ENCODE measurements at places on chromosomes 3 and 15. TPM values are rescaled to one million over a fixed set of nuclear protein-coding genes. Genes with fewer than 3 reads are reported as not detected.

- no peak for DNase-seq
Measured at GRCh38 chr15:55869660-55870059, 123.8 kb downstream of the NEDD4 start.

DNA sequence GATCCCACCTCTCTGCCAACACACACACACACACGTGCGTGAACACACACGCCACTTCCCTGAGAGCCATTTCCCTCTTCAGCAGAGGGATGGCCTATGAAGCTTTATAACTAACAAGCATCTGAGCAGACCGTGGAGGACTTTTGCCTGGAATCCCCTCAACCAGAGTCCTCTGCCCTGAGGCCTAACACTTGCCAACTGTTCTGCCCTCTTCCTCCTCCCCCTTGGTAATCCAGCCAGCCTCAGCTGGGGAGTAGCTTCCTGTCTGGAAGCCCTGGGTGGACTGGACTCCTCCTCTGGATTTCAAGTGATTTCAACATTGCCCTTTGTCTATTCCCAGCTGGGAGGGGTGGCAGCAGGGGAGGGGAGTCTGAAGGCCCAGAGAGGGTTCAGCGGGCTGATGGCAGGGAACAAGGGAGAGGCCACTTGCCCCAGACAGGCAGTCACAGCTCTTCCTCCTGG is 68.4 kb upstream of the HACD2 start:
- DNase-seq: peak; percentile 62

DNA sequence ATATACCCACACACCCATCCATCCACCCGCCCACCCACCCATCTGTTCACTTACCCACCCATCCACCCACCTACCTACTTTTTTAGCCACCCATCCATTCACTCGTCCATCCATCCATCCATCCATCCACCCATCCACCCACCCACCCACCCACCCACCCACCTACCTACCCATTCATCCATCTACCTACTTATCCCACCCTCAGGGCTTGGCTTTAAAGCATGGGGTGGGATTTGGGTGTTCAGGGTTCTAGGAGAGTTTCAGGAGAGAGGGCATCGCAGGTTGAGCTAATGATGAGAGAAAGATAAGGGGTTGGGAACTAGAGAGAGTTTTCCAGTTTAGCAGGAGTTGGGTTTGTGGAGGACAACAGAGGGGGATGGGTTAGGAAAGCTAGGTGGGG is 9.7 kb downstream of the FBLN2 start:
- no peak for DNase-seq

The LAMB2 gene
- total RNA-seq: 484 TPM

GRCh38 chr15:33242669-33243191 is 48.2 kb upstream of the FMN1 start:
- DNase-seq: no peak

The ZMYND10 gene
- total RNA-seq: 1.6 TPM

The FEZF2 gene
- total RNA-seq: not detected

DNA sequence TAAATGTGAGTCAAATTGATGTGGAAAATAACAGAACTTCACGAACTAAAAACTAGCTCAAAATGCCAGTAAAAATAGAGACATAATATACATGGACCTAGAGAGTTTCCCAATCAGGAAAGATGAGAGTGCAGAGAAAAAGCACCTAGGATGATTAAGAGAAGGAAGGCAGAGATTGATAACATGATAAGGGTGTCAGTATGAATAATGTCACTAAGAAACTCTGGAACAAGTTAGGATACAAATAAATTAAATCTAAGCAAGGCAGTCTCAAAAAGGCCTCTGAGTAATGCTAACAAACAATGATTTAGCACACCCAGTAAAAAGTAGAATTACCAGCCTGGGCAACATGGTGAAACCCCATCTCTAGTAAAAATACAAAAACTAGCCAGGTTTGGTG is 304.7 kb upstream of the DPPA4 start:
- no peak for DNase-seq

- no peak for DNase-seq
Measured at GRCh38 chr3:190038050-190038933, 82.4 kb downstream of the P3H2 start.

GRCh38 chr3:33914731-33915379 is 116.4 kb downstream of the PDCD6IP start:
- no peak for DNase-seq

GRCh38 chr3:137409584-137409983 is 354.5 kb upstream of the SOX14 start:
- no peak for DNase-seq

The TMEM89 gene
- total RNA-seq: not detected

GRCh38 chr3:108835101-108835500 is 12.5 kb downstream of the TRAT1 start:
- DNase-seq: no peak

The FBXO40 gene
- 0.03 TPM for total RNA-seq

The EPHA3 gene
- total RNA-seq: 1.9 TPM

DNA sequence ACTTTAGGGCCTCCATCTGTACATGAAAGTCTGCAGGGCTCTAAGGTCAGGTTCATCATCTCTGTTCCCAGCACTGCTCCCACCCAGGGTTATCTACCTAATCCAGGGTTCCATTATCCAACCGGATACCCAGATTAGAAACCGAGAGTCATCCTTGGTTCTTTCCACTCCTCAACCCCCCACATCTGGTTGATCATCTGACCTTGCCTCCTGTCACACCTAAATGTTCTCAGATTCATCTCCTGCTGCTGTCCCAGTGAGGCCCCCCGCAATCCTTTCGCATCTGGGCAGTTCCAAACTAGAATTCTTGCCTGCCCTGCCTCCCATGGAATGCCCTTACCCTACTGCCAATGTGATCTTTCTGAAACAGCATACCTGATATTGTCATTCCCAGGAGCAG is 136.5 kb downstream of the PDE8A start:
- DNase-seq: no peak

- DNase-seq: no peak
Measured at GRCh38 chr15:99257107-99257750, 5.9 kb downstream of the LRRC28 start.

DNA sequence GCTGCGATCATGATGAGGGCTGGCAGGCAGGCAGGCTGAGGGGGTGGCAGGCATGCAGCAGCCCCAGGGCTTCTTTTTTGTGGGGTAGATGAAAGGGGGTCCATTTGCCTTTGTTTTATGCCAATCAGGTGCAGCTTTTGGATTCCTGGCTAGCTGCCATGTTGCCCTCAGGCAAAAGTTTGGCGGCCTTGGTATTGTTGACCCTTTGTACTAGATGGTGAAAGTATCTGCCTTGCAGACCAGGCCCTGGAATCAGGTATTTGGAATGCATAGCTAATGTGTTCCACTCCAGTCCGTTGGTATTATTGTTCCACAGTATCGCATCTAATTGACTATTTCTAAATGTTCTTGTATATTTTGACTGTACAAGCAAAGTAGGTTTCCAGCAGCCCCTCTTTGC is 35.0 kb downstream of the EEFSEC start:
- no peak for DNase-seq

The CSTA gene
- 18.6 TPM for total RNA-seq

The MME gene
- 9.1 TPM for total RNA-seq

GRCh38 chr3:49012441-49013017 is 5.3 kb downstream of the WDR6 start:
- no peak for DNase-seq

DNA sequence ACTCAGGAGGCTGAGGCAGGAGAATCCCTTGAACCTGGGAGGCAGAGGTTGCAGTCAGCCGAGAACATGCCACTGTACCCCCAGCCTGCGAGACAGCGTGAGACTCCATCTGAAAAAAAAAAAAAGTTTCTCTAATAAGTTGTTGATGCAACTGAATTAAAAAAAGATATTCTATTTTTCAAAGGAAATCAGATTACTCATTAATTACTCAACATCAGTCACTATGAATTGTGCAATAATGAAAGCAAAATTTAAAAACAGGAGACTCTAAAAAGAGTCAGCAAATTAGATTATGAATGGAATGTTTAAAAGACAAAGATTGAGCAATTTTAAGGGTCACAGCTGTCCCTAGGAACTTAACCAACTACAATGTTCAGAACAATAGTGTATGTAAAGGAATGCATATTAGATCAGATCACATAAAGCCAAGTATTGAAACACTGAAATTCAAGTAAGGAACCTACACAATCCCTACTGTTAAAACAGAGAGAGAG is 60.2 kb upstream of the SLC4A7 start:
- DNase-seq: no peak

GRCh38 chr3:158718490-158719170 is 13.6 kb downstream of the RARRES1 start:
- DNase-seq: no peak

The SPRED1 gene
- 59.4 TPM for total RNA-seq

DNA sequence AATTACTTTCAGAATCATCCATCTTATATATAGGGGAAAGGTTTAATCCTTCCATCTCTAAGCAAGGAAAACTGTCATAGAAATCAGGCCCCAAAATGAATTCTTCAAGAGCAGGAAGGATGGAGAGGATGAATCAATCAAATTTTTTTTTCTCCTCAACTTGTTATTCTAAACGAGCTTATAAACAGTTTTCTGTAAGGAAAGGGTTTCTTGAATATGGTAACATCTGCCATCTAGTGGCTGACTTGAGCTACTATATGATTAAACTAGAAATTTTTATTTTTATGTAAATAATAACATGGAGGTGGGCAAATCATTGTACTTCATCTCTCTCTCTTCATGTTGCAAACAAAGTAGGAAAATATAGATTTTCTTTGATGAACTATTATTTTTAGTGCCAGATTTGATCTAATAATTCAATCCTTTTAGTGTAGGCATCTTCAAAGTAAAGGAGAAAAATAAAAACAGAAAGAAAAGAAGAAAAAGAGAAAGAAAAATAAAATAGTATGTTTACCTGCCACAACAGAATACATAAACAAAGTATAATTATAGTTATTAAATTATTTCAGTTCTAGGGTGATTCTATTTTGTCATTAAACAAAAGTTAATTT is 146.6 kb downstream of the SERPINI1 start:
- peak; percentile 51 for DNase-seq

DNA sequence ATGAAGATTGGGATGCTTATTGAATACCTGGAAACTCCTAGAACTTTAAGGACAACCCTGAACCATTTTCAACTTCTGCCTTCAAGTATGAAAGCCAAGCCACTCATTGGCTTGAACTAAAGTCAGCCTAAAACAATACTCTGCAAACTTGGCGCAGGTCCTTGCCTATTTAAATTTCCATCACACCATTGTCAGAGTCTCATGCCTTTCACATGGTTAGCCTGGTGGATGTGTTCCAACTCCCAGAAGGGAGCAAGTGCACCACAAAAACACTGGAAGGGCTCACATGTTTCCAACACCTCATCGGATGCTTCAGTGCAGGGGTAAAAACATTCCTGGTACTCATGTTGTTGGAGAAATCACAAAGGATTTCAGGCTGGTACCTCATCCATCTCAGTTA is 511.6 kb upstream of the MDFIC2 start:
- no peak for DNase-seq

GRCh38 chr3:78455712-78456433 is 1311.9 kb downstream of the ROBO1 start:
- DNase-seq: peak; percentile 3

The CFAP92 gene
- 1.7 TPM for total RNA-seq

DNA sequence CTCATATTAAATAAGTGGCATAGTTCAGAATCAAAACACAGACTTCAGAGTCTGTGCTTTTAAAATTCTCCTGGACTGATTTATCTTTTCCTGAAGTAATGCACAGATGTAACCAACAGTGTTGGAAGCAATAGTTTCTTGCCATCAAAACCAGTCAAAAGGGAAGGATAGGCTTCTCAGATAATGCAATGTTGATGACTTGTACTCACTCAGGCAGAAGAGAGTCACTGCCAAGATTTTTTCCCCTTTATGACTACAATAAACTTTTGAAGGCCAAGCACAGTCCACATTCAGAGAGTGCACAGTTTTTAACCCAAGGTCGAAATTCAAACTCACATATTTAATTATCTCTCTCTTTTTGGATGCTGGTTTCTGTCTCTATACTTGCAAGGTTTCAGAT is 305.0 kb upstream of the SGO1 start:
- DNase-seq: no peak

GRCh38 chr3:178646186-178646862 is 110.1 kb downstream of the KCNMB2 start:
- no peak for DNase-seq

- DNase-seq: no peak
Measured at GRCh38 chr15:60074181-60074885, 70.2 kb downstream of the FOXB1 start.

The HCLS1 gene
- total RNA-seq: 98.6 TPM

The C3orf52 gene
- 21.0 TPM for total RNA-seq

DNA sequence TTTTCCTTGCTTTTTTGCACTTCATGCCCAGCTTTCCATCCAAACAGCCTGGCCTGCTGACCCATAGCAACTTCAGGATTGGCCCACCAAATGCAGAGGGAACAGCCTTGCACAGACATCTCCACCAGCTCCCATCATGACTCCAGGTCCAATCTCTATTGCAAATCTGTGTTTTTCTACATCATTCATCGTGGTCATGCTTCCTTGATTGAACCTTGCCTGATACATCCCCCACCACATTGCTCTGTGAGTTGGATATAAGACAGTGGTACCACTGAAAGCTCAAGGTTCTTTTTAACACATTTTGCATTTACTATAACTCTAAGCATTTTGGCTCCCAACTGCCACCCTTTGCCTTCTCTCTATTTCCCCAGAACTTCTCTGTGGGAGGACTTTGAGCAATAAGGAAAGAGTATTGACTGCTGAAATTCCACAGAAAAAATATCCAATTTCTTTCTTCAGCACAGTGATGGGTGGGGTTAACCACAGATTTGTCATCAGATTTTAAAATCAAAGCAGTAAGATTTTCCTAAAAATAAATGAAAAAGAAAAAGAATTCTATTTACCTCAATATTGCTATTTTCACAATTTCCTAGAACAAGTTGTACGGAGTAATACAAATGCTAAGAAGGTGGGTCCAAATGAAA is 114.6 kb upstream of the GALNT15 start:
- DNase-seq: no peak

The GPR27 gene
- 3.0 TPM for total RNA-seq

- no peak for DNase-seq
Measured at GRCh38 chr3:152718810-152719209, 116.1 kb upstream of the P2RY1 start.
